ENCODE measurements at places on chromosomes 6 and 20.

DNA sequence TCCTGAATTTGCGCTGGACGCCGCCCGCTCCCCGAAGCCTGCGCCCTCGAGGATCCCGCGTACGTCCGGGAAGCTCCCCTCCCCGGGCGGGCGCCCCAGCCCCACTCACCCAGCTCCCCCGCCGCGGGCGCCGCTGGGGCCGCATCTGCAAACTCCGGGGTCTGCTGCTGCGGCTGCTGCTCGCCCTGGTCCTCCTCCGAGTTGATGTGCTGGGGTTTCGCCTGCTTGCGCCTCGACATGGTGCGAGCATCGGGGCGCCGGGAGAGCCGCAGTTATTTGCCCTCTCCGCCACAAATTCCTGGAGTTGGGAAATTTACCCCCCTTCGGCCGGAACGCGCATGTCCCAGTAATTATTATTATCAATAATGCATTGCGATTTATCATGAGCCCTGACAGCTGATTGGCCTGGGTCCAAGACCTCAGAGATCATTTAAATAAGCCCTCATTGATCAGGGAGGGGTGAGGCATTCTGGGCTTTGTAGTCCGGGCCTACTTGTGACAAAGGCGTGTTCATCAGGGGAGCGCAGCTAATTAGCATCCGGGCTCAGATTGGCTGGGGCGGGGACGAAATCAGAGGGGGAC, at the start of gene SALL4:
TSS of gene SALL4 (minus strand) at position 352 of the 582 bp plus-strand sequence. CDS start at position 239, 113 bp downstream.
- no peak for DNase-seq

- DNase-seq = no peak
Observed at GRCh38 chr6:139593081-139593480, 218.6 kb upstream of the CITED2 start.

GRCh38 chr20:57544838-57545564, 15.9 kb upstream of the PCK1 start:
- no peak for DNase-seq

GRCh38 chr6:15574486-15574885, 88.3 kb downstream of the DTNBP1 start:
- no peak for DNase-seq

- no peak for DNase-seq
Observed at GRCh38 chr20:32201296-32201976, 6.1 kb downstream of the PLAGL2 start.

GRCh38 chr6:87943191-87943590, 104.5 kb upstream of the SPACA1 start:
- DNase-seq = no peak

DNA sequence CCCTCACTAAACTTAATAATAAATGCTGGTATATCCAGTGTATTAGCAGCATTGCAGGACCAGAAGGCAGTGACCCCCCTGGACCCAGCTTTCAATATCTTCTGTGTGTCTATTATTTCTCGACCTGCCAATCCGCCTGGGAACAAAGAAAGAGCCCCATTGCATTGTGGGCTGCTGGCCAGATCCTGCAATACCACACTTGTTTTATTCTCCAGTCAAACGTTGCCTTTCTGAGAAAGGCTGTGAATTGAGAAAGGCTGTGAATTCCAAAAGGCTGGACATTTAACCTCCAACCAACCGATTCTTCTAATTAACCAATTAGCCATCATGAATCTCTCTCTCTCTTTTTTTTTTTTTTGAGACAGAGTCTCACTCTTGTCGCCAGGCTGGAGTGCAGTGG, 1.5 kb upstream of the MTO1 start:
- no peak for DNase-seq

GRCh38 chr6:149065121-149065520, 252.4 kb upstream of the TAB2 start:
- no peak for DNase-seq

GRCh38 chr6:105243487-105243886, 63.7 kb upstream of the POPDC3 start:
- DNase-seq = no peak

GRCh38 chr20:48744515-48744914, 83.3 kb downstream of the PREX1 start:
- no peak for DNase-seq

DNA sequence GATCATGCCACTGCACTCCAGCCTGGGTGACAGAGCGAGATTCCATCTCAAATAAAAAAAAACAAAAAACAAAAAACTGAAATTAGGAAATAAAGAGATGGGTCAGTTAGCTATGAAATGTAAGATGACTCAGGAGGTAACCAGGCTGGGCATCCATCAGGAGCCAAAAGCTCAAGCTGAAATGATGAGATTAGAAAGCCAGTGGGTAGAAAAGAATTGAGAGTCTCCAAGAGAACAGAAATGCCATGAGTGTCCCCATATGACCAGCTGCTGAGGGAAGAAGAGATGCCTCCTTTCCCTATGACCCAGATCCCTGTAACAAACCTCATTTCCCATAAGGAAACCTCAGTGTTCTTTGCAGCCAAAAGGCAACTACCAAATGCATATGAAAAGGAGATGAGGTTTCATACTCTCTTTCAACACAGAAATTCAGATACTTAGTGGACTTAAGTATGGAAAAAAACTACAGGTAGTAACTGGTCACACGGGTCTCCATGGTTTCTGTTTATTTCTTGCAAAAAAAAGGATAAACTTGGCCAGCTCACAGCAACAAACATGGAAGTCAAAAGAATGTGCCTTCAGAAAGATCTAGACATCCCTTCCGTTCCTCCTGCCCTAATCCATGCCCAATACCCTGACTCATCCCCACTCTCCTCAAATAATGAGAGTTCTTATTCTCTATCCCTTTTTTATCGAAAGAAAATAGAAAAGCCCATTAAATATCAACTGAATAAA, 8.1 kb downstream of the ARHGAP18 start:
- no peak for DNase-seq

GRCh38 chr6:76942203-76942966, 520.9 kb downstream of the HTR1B start:
- no peak for DNase-seq

GRCh38 chr6:46704562-46704961, 16.9 kb downstream of the TDRD6 start:
- DNase-seq = peak; percentile 4

DNA sequence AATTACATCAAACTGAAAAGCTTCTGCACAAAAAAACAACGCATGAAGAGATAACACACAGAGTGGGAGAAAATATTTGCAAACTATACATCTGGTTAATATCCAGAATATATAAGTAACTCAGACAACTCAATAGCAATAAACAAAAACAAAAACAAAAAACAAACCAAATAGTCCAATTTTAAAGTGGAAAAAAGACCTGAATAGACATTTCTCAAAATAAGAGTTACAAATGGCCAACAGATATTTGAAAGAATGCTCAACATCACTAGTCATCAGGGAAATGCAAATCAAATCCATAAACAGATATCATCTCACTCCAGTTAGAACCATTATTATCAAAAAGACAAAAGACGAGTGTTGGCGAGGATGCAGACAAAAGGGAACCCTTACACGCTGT, 28.8 kb upstream of the TOP1 start:
- DNase-seq = no peak

GRCh38 chr6:168884646-168885086, 369.0 kb downstream of the THBS2 start:
- DNase-seq = peak; percentile 61

- no peak for DNase-seq
Observed at GRCh38 chr6:108799791-108800190, 48.4 kb upstream of the ARMC2 start.

DNA sequence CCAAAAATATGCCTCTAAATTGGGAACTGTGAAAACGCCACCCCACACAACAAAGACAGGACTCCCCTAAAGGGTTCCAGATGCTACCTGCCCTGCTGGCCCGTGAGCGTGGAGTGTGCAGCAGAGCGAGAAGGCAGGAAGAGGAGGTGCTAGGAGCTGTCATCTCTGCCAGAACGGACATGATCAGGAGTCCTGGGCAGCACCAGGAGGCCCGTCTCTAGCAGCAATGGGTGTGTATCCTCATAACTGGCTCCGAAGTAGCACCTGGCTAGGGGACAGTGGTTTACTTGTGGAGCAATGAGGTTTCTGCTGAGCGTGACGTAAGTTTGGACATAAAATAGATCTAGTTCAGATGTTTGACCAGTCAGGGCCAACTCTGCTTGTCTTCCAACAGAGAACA, 226.0 kb downstream of the CDH4 start:
- DNase-seq = no peak

DNA sequence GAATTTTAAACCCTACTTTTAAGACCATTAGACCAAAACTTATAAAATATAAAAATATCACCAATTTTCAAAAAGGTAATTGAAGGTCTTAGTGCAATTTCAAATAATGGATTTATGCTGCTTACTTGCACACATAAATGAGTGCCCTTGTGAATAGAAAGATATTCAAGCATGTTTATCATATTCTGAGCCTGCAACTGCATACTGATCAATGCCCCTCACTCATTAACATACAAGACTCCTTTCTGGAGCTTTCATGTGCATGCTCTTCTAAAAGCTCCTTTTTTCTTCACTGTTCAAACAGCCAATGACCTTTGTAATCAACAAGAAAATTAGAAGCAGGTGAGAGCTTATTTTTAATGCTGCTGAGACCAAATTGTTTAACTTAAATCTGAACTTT, 1139.3 kb downstream of the HACE1 start:
- DNase-seq = no peak

DNA sequence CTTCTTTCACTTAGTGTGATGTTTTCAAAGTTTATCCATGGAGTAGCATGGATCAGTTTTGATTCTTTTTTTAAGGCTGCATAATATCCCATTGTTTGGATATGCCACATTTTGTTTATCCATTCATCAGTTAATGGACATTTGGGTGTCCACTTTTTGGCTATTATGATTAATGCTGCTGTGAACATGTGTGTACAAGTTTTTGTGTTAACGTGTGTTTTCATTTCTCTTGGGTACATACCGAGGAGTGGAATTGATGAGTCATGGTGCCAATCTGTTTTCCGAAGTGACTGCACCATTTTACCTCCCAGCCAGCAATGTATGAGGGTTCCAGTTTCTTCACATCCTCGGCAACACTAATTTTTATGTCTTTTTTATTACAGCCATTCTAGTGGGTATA, 78.4 kb upstream of the CCDC28A start:
- no peak for DNase-seq

Data from skin of body (tissue), 3 donors.